ENCODE measurements at places on chromosomes 4 and X. TPM values are rescaled to one million over a fixed set of nuclear protein-coding genes. Genes with fewer than 3 reads are reported as not detected.

DNA sequence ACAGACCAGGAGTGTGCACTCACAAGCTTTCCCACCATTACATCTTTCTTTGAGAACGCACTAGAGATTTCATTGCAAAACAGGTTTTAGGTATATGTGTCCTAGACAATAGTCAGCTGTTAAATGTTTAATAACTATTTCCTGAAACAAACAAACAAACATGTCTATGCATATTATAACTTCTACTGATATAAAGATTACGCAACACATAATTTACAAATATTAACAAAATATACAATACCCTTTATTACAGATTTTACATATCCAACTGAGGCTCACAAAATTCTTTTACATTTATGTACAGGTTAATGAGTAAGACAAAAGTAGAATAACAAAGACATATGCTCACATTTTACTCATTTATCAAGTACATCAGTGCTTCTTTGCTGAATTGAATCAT, 1554.0 kb upstream of the PCDH10 start:
- no peak for DNase-seq

GRCh38 chrX:13000301-13000811, 25.4 kb downstream of the TMSB4X start:
- DNase-seq = no peak

DNA sequence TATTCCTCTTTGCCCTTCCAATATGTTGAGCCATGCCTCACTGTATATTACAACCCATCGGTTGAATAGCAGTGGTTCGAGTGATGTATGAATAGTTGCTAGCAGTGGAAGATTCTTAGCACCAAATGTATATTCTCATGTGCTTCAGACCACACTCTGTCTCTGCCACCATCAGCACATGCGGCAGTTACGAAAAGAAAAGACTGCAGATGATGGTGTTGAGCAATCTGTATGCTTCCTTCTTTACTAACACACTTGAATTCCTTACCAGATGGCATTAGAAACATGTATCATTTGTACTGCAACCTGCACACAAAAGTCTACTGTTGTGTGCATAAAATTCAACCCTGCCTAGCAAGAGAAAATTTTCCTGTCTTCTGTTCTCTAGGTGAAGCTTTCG, 214.6 kb downstream of the ENOX2 start:
- DNase-seq = no peak

The LONRF3 gene
- not detected for total RNA-seq

The IL2 gene
- total RNA-seq = not detected

The MTMR8 gene
- 1.5 TPM for total RNA-seq

DNA sequence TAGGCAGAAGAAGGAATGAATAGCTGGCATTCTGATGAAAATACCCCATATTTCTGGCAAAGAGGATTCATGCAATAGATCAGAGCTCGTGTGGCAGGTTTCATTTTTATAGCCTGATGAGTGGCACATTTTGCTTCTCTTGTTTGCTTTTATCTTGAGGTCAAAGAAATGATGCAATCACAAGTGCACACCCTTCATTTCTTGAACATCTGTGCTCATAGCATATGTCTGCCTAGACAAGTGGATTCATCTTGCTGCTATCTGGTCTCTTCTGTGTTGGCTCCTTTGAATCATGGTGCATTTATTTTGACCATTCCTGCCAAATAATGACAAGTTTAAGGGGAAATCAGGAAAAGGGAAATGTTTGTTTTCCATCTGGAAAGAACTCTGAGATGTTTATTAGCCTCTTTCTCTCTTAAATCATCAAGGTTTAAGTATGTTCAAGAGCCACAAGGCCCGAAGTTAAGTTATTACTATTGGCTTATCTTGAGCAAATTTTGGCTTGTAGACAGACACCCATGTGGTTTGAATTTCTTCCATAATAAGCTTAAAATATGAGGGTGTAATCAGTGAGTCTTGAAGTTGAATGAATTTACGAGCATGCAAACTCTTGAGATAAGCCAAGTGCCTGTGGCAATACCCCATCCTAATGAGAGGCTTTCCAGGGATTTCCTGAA, 59.3 kb upstream of the HS3ST1 start:
- DNase-seq = no peak

Measured in chondrocyte (in vitro differentiated cells).